Activated T-cell treated with anti-CD3 and anti-CD28 coated beads for 48 hours (primary cell): ENCODE measurements at places on chromosomes 7 and 10.

GRCh38 chr10:122435212-122435827, 19.1 kb upstream of the ARMS2 start:
- DNase-seq, result no peak

DNA sequence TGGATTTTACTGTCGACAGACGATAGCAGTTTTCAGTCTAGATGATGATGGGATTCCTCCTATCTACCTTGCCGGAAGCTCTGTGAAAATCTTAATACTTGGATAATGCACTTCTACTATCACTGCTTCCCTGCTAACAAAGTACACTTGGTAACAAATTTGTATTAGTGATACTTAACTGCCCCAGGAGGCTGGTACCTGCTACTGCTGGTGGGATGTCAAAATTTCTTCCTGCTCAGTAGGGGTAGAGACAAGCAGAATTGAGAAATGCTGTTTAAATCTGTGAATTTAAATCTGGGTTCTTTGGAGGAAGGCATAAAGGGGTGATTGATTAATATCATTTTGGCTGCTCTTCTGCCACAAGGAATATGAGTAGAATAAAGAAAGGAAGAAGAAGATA, 99.8 kb upstream of the STRIP2 start:
- no peak for DNase-seq

DNA sequence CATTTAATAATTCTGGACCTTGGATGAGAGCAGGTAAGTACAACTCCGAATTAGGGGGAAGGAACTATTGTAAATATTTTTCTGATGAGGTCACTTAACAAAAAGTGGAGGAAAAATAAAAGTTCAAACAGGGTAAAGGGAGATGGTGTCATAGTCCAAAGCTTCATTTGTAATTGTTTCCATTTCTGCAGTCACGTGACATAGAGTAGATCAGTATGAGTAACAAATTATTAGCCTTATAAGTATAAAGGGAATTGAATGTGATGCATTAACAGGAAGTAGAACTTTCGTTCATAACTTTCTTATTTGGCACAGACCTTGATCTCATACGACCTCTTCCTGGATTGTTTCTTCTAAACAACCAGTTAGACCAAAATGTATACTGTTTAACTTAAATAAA, 347.2 kb upstream of the TPK1 start:
- no peak for DNase-seq

DNA sequence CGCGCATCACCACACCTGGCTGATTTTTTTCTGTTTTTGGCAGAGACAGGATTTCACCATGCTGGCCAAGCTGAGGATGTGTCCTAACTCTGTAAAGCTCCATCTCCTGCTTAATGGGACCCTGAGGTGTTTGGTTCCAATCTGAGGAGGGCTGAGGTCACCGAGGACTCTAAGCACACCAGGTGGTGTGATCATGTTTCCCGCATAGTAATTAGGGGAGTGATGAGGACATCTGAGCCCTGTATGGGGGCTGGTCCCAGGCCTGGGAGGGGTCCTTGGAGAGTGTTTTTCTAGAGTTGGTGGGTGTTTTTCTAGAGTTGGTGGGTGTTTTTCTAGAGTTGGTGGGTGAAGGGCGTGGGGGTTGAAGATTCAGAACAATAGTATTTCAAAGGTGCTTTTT, 3.0 kb upstream of the ABHD11 start:
- DNase-seq, result no peak

- no peak for DNase-seq
Measured at GRCh38 chr7:101717628-101718357, 88.7 kb upstream of the MYL10 start.

- no peak for DNase-seq
Measured at GRCh38 chr10:86226781-86227201, 139.8 kb downstream of the GRID1 start.

- DNase-seq, result no peak
Measured at GRCh38 chr10:56316603-56317002, 44.5 kb downstream of the ZWINT start.

GRCh38 chr10:57015595-57016318, 654.7 kb upstream of the ZWINT start:
- DNase-seq, result no peak

DNA sequence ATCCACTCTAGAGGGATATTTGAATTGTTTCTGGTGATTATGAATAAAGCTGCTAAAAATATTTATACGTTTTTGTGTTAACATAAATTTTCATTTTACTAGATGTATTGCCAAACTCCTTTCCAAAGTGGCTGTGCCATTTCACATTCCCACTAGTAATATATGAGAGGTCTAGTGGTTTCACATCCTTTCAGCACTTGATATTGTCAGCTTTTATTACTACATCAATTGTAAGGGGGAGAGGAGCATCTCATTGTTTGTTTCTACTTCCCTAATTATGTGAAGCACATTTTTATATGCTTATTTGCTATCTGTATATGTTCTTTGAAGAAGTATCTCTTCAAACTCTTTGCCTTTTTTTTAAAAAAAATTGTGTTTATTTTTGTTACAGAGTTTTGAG, 184.5 kb downstream of the ADK start:
- no peak for DNase-seq

- no peak for DNase-seq
Measured at GRCh38 chr7:70935311-70935710, 196.6 kb upstream of the GALNT17 start.

DNA sequence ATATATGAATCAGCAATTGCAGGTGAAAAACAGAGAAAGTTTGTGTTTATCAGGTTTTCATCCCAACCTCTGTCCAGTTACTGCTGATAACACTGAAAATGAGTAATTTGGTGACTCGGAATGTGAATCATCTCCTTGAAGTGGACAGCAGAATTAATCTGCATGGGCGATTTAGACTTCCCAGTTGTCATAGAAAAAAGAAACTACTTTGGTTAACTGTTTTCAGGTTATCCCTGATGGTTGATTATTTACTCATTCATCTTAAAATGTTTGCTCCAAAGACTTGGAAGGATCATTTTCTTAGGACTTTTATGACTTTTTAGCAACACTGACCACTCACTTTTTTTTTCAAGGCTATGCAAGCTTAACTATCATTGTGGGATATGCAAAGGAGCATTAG, 504.1 kb upstream of the ANKRD30A start:
- DNase-seq, result no peak

- no peak for DNase-seq
Measured at GRCh38 chr7:45710271-45711160, 136.3 kb downstream of the ADCY1 start.
